ENCODE measurements at places on chromosomes 4 and X. TPM values are rescaled to one million over a fixed set of nuclear protein-coding genes. Genes with fewer than 3 reads are reported as not detected.

DNA sequence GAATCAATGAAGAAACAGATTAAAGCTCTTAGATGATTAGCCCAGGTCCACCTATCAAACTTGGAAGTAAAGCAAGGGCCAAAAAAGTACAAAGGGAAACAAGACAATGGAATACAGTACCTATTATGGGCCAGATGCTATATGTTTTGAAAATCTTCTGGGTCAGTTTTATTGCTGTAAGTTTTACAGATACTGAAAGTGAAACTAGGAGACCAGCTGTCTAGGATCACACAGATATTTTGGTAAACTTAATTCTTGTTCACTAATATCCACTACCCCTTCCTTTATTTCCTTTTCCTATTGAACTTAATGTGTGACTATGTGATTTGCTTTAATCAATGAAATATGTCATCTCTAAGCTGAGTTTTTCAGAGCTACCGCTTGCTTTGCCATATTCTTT lies 505.4 kb upstream of the PITX2 start:
- DNase-seq: no peak

- no peak for DNase-seq
Observed at GRCh38 chr4:126916049-126916625, 716.6 kb upstream of the INTU start.

DNA sequence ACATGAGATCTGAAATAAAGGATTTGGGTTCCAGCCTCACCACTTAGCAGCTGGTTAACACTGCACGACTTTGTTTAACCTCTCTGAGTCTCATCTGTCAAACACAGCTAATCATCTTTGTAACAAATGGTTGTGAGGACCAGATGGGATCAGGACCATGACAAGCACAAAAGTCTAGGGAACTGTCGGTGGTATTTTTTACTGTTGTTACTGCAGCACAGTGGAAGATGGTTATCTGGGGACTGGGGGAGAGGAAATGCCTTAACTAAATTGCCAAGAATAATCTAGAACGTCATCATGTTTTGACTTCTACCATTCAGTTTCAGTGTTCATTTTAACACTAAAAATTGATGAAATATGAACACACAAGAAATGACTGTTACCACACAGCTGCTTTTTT lies 99.5 kb downstream of the ADGRA3 start:
- no peak for DNase-seq

GRCh38 chr4:140719022-140719421 lies 37.2 kb downstream of the TBC1D9 start:
- DNase-seq: no peak

DNA sequence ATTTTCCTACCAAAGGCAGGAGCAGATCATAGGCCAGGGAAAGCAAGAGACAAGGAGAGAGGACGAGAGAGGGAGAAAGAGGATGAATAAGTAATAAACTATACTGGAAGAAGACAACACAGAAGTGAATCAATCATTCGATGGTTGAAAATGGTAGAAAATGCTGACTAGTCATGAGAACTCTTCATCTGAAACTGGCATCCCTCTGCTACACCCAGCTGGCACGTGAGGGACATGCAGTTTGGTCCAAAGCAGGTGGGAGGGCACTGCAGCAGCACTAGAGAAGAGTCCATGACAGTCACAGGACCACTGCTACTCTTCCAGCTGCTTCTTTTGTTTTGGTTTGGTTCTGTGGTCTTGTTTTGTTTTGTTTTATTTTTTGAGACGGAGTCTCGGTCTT lies 74.1 kb downstream of the AFAP1 start:
- DNase-seq: no peak

GRCh38 chrX:149877157-149877556 lies 3.8 kb upstream of the MAGEA8 start:
- DNase-seq: no peak

DNA sequence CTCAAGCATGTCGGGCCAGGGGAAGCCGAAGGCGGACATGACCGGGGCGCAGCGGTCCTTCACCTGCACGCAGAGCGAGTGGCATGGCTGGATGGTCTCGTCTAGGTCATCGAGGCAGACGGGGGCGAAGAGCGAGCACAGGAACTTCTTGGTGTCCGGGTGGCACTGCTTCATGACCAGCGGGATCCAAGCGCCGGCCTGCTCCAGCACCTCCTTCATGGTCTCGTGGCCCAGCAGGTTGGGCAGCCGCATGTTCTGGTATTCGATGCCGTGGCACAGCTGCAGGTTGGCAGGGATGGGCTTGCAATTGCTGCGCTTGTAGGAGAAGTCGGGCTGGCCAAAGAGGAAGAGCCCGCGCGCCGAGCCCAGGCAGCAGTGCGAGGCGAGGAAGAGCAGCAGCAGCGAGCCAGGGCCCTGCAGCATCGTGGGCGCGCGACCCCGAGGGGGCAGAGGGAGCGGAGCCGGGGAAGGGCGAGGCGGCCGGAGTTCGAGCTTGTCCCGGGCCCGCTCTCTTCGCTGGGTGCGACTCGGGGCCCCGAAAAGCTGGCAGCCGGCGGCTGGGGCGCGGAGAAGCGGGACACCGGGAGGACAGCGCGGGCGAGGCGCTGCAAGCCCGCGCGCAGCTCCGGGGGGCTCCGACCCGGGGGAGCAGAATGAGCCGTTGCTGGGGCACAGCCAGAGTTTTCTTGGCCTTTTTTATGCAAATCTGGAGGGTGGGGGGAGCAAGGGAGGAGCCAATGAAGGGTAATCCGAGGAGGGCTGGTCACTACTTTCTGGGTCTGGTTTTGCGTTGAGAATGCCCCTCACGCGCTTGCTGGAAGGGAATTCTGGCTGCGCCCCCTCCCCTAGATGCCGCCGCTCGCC lies at the start of gene SFRP2:
Gene SFRP2 (minus strand): TSS at position 671 of the 864 bp plus-strand sequence. CDS start 248 bp downstream, at position 423.
- DNase-seq: peak; percentile 46

- DNase-seq: no peak
Observed at GRCh38 chrX:29813174-29813573, 402.2 kb upstream of the MAGEB2 start.

GRCh38 chr4:185341841-185342240 lies 53.9 kb downstream of the LRP2BP start:
- DNase-seq: no peak

GRCh38 chr4:6723851-6724250 lies 7.9 kb downstream of the BLOC1S4 start:
- DNase-seq: no peak

- no peak for DNase-seq
Observed at GRCh38 chr4:104492183-104492771, 2.4 kb downstream of the CXXC4 start.

DNA sequence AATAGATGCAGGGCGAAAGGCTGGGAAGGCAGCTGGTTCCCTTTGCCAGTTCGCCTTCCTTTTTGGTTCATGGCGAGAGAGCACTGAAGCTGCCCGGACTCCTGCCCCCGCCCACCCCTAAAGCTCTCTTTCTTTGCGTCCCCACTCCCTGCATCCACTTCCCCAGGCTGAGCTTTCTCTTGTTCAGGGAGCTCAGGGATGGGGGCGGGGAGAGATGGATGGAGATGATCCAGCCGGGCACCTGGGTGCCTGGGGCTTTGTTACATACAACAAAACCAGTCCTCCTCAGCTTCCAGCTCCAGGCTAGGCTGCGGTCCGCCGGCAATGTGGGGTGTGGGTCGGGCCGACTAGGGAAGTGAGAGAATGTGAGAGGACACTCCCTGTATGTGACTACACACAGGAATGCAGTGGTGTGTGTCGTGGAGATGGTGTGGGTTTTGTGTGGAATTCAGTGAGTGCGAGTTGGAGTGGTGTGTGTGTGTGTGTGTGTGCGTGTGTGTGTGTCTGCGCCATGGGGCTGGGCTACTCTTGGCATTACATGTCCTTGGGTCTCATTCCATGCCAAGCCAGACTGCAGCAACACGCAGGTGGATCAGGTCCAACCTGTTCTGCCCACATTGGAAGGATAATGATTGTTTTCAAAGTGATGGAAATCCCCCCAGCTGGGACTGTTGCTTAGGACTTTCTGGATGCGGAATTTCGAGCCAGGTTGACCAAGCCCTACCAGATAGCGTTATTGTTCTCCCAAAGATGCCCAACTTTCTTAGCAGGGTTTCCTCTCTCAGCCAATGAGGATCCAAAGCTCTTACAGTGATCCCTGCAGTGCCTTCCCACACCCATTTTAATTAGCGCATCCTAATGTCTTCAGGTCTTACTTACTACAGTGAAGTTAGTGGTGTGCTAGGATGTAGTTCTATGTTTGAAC lies 149.4 kb upstream of the CHRDL1 start:
- DNase-seq: no peak

GRCh38 chrX:46954716-46955115 lies 42.5 kb downstream of the JADE3 start:
- no peak for DNase-seq

- no peak for DNase-seq
Observed at GRCh38 chr4:3452376-3452775, 10.6 kb downstream of the HGFAC start.

DNA sequence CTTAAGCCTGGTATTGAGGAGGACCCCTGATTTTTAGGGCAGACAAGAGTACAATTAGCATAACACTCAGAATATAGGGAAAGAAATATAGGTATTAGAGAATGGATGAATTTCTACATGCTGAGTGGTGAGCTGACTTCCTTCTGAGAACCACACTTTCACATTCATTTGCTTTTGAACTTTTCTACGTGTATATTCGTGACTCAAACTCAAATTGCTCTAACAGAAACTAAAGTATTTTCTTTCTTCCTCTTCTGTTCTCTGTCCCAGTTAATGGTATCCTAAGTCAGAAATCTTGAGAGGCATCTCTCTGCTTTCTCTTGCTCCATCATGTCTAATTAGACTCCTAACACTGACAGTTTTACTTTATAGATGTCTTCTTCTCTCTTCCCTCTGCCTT lies 103.2 kb upstream of the CITED1 start:
- DNase-seq: no peak

GRCh38 chrX:127037159-127037558 lies 217.6 kb downstream of the PRR32 start:
- DNase-seq: no peak

DNA sequence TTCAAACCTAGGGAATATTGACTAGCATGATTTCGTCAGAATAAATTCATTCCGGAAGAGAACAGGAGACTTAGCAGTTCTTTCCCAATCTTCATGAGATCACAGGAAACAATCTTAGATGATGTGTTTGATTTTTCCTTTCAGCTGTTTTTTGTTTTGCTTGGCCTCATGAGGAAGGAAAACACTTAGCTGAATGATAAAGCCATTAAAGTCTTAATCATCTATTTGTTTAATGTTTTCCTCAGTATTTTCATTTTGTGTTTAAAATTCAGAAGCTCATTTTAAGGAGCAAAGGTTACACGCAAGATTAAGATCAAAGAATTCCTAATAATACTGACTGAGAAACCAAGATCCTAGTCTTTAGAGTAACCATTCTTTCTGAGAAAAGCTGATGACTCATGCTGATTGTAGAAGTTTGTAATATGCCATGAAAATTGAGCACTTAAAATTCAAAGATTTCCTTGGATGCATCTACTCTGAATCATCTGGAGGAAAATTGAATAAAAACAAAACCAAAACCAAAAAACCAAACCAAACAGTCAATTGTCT lies 15.4 kb upstream of the TBC1D19 start:
- no peak for DNase-seq

DNA sequence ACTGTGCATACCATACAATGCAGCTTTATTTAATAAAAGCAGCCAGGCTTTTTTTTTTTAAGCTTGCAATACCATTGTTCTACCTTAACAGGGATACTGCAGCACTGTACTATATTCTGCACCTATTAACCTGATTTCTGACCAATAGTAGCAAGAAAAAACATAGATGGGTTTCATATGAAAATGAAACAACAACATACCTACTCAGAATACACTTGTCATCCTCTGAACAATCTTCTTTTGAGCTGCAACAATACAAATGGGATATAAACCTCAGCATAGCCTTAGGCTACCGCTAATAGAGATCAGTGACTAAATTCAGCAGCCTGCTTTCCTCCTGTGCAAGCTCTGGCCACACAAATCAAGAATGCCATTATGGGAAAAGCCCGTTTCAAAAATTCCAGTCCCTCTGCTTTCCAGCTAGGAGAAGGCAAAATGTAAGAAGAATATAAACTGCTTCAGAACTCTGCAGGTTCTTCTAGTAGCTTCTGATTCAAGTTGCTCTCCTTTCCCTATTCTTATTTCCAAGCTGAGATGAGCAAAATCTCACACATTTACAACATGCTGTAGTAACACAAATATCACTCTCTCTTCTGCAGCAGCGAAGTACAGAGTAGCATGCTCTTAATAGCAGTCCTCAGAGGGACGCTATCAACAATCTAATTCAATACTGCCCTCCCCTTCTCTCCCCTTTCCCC lies 143.4 kb downstream of the KLHL13 start:
- no peak for DNase-seq

DNA sequence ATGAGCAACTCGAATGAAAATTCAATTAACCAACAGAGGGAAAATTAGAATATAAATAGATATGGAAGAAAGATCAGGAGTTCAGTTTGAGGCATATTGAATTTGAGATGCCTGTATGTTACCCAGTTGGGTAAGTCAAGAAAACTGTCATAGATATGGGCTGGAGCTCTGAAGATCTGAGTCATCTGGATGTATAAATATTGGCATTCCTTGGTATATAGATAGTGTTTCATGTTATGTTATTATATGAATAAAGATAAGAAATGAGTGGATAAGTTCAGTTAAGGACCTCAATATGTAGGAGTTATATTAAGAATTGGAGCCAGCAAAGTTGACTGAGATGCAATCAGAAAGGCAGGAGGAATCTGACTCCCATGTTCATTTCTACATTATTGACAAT lies 543.6 kb upstream of the SMIM31 start:
- DNase-seq: no peak

- no peak for DNase-seq
Observed at GRCh38 chrX:54950730-54951375, 30.2 kb downstream of the TRO start.

GRCh38 chr4:1002131-1002630 lies 9.0 kb upstream of the SLC26A1 start:
- DNase-seq: peak; percentile 42

DNA sequence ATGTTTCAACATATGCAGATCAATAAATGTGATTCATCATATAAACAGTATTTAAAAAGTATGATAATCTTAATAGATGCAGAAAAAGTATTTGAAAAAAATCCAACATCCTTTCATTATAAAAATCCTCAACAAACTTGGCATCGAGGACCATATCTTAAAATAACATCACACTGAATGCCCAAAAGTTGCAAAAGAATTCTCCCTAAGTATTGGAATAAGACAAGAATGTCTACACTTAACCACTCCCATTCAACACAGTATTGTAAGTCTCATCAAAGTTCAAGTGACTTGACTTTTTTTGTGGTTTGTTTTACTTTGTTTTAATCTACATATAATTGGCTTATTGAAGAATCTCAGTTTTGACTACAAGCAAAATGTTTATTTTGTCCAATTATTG lies 779.0 kb upstream of the SLIT2 start:
- no peak for DNase-seq

The BMPR1B gene
- 2.4 TPM for total RNA-seq

The FREM3 gene
- total RNA-seq: 0.27 TPM

The MAGEB2 gene
- total RNA-seq: not detected

The P2RY4 gene
- total RNA-seq: 0.81 TPM

The MTMR8 gene
- total RNA-seq: 3.2 TPM

The CNGA1 gene
- total RNA-seq: not detected

The EDNRA gene
- total RNA-seq: not detected

The SYNPO2 gene
- 0.27 TPM for total RNA-seq

The SHOX gene
- total RNA-seq: not detected

The SLC4A4 gene
- 0.27 TPM for total RNA-seq

The MAGEA2 gene
- total RNA-seq: not detected

Measured in hematopoietic multipotent progenitor cell (in vitro differentiated cells).